HCEC 1CT (cell line): ENCODE measurements at places on chromosomes 11 and 22.

- no peak for DNase-seq
Measured at GRCh38 chr11:113435190-113435968, 39.8 kb downstream of the DRD2 start.

- no peak for DNase-seq
Measured at GRCh38 chr11:43222215-43222614, 89.6 kb upstream of the API5 start.

- peak; percentile 56 for DNase-seq
Measured at GRCh38 chr22:22877523-22878210, 9.9 kb upstream of the IGLL5 start.

DNA sequence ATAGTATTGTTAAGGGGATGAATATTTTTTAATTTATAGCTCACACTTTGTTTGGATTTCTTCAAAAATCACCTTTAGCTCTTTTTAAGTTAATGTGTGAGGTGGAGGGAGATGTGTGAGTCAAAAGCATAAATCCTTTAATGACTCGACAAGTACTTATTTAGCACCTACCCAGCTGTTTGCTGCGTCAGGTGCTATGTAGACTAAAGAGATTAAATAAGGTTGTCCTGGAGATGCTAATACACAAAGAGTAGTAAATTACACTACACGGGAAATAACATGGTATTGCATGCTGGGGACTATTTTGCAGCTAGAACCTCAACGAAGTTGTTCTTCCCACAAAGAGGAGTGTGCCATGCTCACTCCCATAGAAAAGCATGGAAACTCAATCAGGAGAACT, 583.3 kb upstream of the TENM4 start:
- no peak for DNase-seq

- no peak for DNase-seq
Measured at GRCh38 chr22:47801541-47802245, 1039.2 kb downstream of the TBC1D22A start.

GRCh38 chr22:27331526-27332281, 469.9 kb downstream of the MN1 start:
- DNase-seq = no peak

DNA sequence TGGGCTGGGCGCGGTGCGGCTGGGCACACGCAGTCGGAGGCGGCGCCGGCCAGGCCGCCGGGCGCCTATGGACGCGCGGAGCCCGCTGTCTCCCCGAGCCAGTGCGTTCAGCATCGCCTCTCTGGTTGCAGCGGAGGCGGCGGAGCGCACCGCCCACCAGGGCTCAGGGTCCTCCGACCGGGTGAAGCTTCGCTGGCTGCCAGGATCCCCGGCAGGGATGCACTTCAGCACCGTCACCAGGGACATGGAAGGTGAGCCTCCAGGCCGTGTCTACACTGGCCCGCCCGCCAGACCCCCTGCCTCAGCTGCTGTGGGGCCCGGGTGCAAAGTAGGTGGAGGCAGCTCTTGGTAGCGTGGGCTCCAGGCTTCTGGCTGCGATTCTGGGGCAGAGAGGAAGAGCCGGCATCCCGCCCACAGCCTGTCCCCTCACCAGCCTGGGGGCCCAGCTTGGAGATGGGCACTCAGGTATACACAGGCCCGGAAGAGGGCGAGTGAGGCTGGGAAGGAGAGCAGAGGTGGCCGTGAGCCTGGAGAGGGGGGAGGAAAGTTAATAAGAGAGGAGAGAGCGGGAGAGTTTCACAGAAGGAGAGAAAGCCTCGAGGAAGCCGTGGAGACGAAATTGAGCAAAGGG, 1.0 kb upstream of the TBX1 start:
- no peak for DNase-seq

GRCh38 chr22:19149047-19149883, 827 bp downstream of the GSC2 start:
- no peak for DNase-seq

DNA sequence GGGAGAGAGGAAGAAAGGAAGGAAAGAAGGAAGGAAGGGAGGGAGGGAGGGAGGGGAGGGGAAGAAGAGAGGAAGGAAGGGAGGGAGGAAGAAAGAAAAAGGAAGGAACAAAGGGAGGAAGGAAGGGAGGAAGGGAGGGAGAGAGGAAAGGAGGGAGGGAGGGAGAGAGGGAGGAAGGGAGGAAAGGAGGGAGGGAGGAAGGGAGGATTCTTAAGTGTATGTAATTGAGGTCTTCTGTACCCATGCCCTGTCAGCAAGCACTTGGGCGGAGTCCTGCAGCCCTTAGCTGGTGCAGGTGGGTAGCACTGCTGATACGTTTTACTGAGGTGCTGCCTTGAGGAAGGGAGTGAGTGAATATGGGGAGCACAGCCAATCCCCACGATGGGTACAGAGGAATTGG, 56.9 kb upstream of the RASD2 start:
- DNase-seq = no peak

- no peak for DNase-seq
Measured at GRCh38 chr11:123798513-123799252, 7.5 kb downstream of the OR6M1 start.

DNA sequence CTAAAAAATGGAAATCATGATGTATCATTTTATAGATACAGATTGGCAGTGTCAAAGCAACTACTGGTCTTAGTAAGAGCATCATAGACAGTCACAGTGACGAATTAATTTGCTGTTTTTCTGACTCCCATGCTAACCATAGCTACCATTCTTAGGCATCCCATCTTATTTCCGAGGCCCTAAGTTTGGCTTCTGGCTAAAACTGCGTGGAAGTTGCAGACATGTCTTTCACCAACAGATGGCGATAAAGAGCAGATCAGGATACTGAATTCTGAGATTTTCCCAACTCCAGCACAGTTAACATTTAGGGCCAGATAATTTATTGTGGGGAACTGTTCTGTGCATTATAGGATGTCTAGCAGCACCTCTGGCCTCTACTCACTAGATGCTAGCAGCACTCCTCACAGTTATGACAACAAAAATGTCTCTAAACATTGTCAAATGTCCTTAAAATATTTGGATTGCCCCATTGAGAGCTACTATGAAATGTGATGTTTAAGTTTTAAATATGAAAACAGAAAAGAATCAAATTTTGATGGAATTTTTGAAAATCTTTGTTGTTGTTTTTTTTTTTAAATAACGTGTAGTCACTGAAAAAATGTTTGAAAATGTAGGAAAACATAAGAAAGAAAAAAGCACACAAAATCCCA, 16.3 kb downstream of the OR2AG2 start:
- DNase-seq = peak; percentile 33

DNA sequence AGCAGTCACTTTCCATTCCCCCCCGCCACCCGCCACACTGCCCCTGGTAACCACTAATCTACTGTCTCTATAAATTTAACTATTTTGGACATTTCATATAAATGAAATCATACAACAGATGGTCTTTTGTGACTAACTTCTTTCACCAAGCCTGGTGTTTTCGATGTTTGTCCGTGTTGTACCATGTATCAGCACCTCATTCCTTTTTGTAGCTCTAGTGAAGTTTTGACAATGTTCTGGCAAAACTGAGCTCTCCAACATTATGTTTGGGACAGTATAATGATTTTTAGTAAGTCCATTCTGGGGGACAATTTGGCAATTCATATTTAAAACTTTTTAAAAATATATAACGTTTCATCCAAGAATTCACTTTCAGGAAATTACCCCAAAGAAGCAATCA, 45.6 kb upstream of the ARHGAP42 start:
- no peak for DNase-seq

GRCh38 chr11:86802601-86803051, 2.3 kb downstream of the PRSS23 start:
- DNase-seq = peak; percentile 59

GRCh38 chr11:121773076-121773475, 320.3 kb upstream of the SORL1-AS1 start:
- no peak for DNase-seq

- DNase-seq = no peak
Measured at GRCh38 chr11:3357302-3357701, 21.6 kb downstream of the ZNF195 start.

GRCh38 chr22:36860017-36860416, 789 bp upstream of the NCF4 start:
- DNase-seq = no peak

GRCh38 chr22:45563362-45564040, 60.8 kb downstream of the FBLN1 start:
- no peak for DNase-seq

DNA sequence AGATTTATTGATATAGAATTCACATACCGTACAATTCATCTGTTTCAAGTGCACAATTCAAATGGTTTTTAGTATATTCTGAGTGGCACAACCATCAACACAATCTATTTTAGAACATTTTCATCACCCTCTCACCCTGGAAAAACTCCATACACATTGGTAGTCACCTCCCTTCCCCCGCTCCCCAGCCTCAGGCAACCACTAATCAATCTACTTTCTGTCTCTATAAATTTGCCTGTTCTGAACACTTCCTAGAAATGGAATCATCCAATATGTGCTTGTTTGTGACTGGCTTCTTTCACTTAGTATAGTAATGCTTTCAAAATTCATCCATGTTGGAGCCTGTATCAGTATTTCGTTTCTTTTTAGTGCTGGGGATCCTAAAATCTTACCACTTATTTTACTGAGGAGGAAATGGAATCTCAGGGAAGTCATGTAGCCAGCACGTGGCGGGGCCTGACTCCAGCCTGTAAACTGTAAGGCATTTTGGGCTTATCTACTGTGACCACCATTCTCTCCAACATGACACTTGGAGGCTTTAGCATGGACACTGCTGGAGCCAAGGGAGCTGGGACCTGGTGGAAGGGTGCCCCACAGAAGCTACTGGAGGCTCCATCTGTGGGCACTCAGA, 905 bp upstream of the UCP3 start:
- DNase-seq = no peak

DNA sequence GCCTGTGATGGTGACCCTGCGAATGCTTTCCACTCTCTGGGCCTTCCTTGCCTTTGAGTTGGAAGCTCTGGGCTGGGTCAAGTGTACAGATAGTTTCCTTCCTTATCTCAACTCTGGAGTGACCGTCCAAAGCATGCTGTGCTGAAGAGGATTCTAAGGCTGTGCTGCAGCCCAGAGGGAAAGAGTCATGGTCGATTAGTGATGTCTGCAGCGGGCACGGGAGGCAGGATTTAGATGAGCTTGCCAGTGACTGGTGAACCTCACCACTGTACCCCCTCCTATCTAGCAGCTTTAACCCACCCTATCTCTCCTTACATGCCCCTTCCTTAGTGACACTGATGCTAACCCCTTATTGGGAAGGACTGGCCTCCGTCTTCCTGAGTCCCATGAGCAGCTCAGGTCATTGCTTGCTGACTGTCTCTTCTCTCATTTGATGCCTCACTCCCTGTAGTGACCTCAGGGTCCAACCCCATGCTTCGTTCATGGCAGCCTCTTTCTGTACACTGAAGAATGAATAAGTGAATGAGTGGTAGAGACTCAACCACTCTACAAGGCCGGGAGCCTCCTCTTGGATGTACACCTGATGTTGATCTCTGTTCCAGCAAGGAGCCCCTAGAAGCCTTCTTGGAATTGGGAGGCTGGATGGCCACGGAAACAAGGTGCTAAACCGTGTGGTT, 6.7 kb downstream of the GNAZ start:
- no peak for DNase-seq

DNA sequence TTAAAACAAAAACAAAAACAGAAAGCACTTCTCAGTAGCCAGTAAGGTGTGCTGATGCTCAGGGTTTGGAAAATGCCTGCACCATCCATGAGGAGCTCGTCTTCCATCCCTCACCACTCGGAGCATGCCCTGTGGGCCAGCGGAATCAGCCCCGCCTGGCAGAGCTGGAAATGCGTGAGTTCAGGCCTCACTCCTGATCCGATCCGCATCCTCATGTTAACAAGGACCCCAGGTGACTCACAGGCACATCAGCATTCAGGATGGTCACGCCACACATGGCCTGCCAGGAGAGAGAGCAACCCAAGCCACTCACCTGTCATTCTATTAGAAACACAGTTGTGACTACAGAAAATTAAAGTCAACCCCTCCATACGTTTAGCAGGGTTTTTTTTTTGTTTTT, 188.5 kb downstream of the MPPED1 start:
- no peak for DNase-seq

DNA sequence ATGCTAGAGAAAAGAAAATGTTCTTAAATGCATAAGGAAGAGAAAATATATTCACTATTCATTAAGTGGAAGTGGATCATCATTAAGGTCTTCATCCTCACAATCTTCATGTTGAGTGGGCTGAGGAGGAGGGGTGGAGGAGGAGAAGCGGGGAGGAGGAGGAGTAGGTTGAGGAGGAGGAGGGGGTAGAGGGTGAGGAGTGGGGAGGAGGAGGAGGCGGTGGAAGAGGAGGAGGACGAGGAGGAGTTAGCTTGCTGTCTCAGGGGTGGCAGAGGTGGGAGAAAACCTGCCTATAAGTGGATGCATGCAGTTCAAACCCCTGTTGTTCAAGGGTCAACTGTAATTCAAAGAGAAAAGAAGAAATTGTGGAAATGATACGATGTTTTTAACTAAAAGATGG, 71.6 kb downstream of the MYEOV start:
- DNase-seq = no peak
